T-helper 2 cell (primary cell): ENCODE measurements at places on chromosomes 2 and 18.

DNA sequence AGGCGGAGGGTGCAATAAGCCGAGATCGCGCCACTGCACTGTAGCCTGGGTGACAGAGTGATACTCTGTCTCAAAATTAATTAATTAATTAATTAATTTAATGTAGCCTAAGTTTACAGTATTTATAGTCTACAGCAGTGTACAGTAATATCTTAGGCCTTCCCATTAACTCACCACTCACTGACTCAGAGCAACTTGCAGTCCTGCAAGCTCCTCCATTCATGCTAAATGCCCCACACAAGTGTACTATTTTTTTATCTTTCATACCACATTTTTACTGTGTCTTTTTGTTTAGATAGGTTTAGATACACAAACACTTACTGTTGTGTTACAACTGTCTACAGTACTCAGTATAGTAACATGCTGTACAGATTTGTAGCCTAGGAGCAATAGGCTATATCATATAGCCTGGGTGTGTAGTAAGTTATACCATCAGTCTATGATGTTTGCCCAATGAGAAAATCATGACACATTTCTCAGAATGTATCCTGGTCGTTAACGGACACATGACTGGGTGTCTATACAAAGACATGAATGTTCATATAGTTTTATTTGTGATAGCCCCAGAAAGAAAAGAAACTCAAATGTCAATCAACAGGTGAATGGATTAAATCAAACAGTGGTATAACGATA, 15.8 kb upstream of the RNU2-63P start:
- no peak for DNase-seq

DNA sequence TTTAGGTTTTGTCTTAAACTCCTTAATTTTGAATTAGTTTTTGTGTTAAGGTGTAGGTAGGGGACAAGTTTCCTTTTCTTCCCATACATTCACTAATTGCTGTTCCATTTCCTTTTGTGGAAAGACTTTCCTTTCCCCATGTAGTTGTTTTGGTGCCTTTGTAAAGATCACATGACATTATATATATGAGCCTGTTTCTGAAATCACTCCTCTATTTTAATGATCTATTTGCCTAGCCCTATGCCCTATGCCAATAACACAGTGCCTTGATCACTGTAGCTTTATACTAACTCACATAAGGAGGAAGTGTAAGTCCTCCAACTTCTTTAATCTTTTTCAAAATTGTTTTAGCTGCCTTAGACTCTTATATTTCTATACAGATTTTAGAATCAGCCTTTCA, 211.9 kb downstream of the PPP1R1C start:
- no peak for DNase-seq

DNA sequence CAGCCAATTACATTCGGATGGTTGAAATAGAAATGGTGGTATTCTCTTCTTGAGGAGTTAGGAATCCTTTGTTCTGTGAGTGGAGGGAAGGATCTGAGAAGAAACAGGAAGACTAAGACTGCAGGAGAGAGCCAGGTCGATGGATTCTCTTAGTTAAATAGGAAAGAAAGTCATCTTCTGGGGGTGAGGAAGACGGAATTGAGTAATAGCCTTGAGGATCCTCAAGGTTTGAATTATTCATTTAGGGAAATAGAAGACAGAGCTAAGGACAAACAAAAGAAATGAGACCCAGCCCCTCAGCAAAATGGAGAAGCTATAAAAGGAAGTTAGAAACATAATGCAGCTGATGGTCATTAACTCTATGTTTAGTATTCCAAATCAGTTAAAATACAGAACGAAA, 1.8 kb downstream of the LAPTM4A start:
- DNase-seq: no peak

- no peak for DNase-seq
Observed at GRCh38 chr2:223952280-223952968, 4.8 kb upstream of the MRPL44 start.

GRCh38 chr18:56921896-56922480, 224.9 kb upstream of the BOD1L2 start:
- no peak for DNase-seq

GRCh38 chr2:173355132-173355865, 627 bp downstream of the CDCA7 start:
- DNase-seq: no peak

- DNase-seq: no peak
Observed at GRCh38 chr2:21001225-21001946, 42.5 kb downstream of the APOB start.

- DNase-seq: no peak
Observed at GRCh38 chr18:77344786-77345500, 95.3 kb downstream of the GALR1 start.
